ENCODE measurements at places on chromosomes 2 and 18.

DNA sequence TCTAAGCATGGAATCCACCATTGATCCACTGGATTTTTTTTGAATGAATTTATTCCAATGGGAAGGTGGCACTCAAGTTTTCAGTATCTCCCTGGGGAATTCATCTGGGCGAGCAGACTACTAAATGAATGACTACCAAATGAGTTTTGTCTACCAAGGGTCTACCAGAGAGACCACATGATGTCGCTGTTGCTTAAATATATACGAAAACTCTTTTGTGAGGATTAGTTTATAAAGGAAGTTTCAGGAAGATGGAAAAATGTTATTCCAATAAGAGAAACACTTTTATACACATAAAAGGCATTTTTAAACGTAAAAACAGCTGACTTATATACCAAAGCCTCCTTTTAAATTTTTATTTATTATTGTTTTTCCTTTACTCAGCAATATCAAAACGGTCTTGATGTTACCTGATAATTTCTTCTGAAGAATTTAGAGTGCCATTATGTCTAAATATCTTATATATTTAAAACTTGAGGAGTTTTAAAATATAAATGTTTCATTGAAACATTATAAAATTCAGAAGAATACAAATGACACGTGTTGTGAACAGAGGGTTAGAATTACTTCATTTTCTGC lies 139.7 kb downstream of the HRH4 start:
- H3K4me1 ChIP-seq: peaks cover 8% of the 10 kb centered on the region
- no peak overlapping the region for H3K4me3 ChIP-seq
- peak; percentile 71 for DNase-seq
- no peak overlapping the region for H3K27ac ChIP-seq
- no peaks in the 10 kb centered on the region for H3K36me3 ChIP-seq

DNA sequence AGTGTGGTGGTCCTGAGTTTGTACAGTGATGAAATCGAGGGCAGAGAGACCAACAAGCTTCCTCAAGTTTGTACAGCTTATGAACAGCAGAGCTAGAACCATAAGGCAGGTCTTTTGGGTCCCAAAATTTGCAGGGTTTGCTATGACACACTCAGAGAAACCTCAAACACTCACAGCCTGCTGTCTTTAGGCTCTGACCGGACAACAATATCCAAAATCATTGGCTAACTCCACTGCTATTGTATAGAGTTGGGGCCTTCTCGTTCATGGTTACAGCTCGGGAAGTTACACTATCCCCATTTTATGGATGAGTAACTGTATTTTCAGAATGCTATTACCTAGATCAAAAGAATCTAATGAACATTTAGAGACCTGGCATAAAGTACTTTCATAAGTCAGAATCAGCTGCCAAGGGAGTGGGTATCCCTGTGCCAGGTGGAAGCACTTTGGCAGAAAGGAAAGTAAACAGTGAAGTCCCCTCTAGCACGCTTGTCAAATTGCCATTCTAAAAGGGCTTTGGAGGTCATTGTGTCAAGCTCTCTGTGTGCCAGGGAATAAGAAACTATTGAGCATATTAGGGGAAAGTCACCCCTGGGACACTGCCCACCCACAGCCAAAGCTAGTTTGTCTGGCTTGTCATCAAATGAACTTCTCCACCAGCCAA lies 331.8 kb downstream of the ALK start:
- no peak overlapping the region for H3K27ac ChIP-seq
- no peaks in the 10 kb centered on the region for H3K36me3 ChIP-seq
- no peaks in the 10 kb centered on the region for H3K27me3 ChIP-seq
- no peak for DNase-seq
- no peaks in the 10 kb centered on the region for H3K4me1 ChIP-seq

DNA sequence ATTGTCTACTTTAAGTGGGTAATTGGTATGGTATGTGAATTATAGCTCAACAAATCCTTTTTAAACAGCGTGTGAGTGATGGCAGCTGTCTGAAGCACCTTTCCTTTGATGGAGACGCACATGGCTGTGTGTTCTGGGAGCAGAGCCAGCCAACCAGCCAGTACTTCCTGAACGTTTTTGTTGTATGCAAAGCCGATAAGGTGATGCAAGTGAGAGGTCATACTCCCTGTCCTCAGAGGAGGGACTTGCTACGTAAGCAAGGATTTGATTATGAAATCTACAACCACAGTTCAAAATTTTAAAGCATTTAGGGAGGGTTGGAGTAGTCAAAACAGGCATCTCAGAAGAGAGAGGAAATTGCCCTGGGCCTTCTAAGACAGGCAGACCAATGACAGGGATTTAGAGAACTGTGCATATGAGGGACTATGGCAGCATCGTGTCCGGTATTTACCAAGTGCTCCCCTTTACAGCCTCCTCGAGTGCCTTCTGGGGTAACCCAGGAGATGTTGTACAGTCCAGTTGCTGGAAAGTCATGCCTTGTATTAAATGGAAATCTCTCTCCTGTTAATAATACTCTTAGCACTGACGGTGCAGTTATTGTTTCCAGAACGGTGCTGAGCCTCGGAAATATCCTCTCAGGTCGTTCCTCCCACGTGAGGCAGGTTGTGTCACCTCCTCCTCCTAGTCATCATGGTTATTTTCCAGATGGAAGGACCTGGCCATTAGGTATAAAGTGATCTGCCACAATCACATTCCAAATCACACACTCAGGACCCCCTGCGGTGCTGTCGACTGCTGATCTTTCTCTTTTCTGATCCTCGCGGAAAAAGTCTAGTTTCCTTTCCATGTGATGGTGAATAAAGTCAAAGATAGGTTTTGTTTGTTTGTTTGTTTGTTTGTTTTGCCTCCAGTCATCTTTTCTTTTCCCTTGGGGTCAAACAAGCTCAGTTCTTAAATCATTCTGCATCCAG lies 28.4 kb downstream of the ARHGEF4 start:
- H3K36me3 ChIP-seq: no peaks in the 10 kb centered on the region
- H3K27me3 ChIP-seq: no peaks in the 10 kb centered on the region
- H3K4me1 ChIP-seq: peaks cover 33% of the 10 kb centered on the region
- no peak overlapping the region for H3K4me3 ChIP-seq

GRCh38 chr18:8303151-8303755 lies 306.0 kb upstream of the RAB12 start:
- H3K4me3 ChIP-seq: no peak overlapping the region
- H3K27ac ChIP-seq: no peak overlapping the region
- no peaks in the 10 kb centered on the region for H3K27me3 ChIP-seq
- no peak for DNase-seq

- H3K4me1 ChIP-seq: peaks cover 41% of the 10 kb centered on the region
- no peaks in the 10 kb centered on the region for H3K27me3 ChIP-seq
- H3K27ac ChIP-seq: no peak overlapping the region
- peaks cover 82% of the 10 kb centered on the region for H3K36me3 ChIP-seq
Measured at GRCh38 chr2:239114616-239115265, 266.9 kb downstream of the TWIST2 start.

DNA sequence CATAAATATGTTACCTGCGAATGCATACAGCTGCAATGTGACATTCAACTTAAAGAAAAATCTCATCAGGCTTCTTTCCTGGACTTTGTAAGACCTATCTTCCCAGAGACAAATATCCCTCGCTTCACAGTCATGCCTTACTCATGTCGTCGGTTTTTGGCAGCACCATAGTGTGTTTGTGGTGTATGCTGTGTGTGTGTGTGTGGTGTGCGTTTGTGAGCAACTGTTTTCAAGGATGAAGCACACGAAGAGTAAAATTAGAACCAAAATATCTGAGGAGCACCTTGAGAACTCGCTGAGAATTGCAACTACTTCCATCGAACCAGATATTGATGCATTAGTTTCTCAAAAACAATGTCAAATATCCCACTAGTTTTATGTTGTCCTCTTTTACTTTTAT lies 56.9 kb downstream of the ASB1 start:
- DNase-seq: no peak
- no peak overlapping the region for H3K4me3 ChIP-seq
- H3K4me1 ChIP-seq: no peaks in the 10 kb centered on the region
- H3K27ac ChIP-seq: no peak overlapping the region

DNA sequence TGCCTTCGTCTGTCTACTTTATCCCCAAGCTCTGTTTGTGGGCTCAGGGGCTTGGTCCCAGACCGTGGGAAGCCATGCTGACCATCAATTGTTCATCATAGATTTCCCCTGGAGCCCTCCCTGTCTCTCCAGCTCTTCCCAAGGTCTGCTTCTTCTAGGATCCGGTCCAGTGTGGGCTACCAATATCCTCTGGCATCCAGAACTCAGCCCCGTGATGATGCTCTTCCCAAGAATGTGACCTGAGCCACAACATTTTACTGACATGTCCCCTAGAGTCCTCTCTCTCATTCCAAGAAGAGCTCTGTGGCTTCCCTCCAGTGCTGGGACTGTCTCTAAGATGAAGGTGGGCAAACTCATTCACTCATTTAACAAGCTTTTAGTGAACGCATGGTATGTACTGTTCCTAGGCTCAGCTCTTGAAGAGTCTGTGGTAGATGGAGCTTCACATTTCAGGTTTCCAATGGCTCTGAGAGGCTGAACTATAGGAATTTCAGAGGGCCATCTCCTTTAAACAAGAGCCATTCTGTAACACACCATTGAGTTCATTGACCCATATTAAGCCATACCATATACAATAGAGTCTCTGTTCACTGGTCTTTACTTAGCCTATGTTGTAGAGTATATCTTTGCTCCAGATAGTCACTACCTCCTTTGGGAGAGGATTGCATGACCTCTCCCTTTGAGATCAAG lies 142.0 kb upstream of the APCDD1 start:
- H3K36me3 ChIP-seq: no peaks in the 10 kb centered on the region
- no peaks in the 10 kb centered on the region for H3K27me3 ChIP-seq
- no peak overlapping the region for H3K27ac ChIP-seq
- DNase-seq: no peak

DNA sequence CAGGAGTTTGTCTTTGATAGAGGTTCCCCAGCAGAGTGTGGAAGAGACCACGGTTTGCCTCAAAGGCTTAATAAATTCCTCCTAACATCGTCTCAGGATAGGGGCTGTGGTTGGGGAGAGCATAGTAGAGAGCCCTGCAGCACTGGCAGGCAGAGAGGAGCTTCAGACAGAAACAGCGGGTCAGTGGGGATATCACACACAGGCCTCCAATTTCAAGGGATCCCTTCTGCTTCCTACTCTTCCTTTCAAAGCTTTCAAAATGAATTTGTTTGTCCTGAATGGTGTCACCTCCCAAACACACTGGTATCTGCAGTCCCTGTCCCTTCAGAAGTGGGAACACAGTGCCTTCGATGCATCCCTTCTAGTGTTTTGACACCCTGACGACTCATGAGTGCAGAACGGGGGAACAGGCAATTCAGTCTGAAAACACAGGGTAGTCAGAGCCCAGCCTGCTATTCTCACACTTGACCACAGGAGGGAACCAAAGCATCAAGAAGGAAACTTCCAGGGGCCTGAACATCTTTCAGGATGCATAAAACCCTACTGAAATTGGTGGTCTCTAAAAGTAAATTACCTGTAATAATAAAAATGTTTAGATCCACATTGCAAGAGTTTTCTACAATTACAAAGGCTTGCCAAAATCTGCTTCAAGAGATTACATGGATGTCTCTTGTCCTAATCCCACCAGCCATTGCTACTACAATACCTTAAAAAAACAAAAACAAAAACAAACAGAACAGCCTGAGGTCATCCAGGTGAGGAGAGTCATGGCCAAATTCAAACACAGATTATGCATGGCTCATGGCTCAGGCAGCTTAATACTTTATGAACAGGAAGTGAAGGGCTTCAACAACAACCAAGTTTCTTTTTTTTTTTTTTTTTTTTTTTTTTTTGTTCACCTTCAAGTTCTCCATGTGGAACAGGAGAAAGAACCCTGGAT lies 49.8 kb downstream of the SLC14A2 start:
- no peak overlapping the region for H3K4me3 ChIP-seq
- no peaks in the 10 kb centered on the region for H3K4me1 ChIP-seq
- H3K27ac ChIP-seq: no peak overlapping the region
- no peaks in the 10 kb centered on the region for H3K27me3 ChIP-seq

GRCh38 chr2:144320491-144320890 lies 199.4 kb downstream of the ZEB2 start:
- no peaks in the 10 kb centered on the region for H3K4me1 ChIP-seq
- no peak overlapping the region for H3K27ac ChIP-seq
- no peak overlapping the region for H3K4me3 ChIP-seq
- no peak for DNase-seq

DNA sequence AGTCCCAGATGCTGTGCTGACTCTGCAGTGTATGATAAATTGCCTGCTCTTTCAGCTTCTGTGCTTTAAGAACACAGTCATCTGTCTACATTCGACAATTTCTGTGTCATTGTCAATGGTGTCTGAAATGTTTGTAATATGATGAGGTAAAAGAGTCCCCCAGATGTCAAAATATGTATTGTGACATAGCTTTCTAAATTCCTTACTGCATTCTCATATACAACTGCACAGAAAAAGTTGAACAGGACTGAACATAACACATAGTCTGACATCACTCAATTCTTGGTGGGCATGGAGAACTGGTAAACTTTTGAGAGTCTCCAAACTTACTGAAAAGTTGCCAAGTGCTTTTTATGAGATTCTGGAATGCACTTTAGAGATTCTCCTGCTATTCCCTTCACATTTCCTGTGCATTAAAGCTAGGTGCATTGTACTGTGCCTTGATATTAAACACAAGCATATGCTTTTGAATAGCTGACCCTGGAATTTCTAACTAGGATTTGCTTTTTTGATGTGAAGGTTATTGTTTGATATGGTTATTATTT lies 48.1 kb upstream of the ARHGAP28 start:
- H3K27me3 ChIP-seq: no peaks in the 10 kb centered on the region
- H3K4me3 ChIP-seq: no peak overlapping the region
- H3K36me3 ChIP-seq: no peaks in the 10 kb centered on the region

- no peak for DNase-seq
- H3K36me3 ChIP-seq: no peaks in the 10 kb centered on the region
- no peaks in the 10 kb centered on the region for H3K4me1 ChIP-seq
- H3K4me3 ChIP-seq: no peak overlapping the region
- H3K27me3 ChIP-seq: no peaks in the 10 kb centered on the region
Measured at GRCh38 chr18:54783139-54783538, 45.1 kb upstream of the RAB27B start.

GRCh38 chr2:116952254-116952653 lies 862.2 kb upstream of the DDX18 start:
- H3K27ac ChIP-seq: no peak overlapping the region
- no peak overlapping the region for H3K4me3 ChIP-seq
- no peaks in the 10 kb centered on the region for H3K4me1 ChIP-seq

- peak within 1 kb of the TSS; percentile 56 for H3K4me3 ChIP-seq
- DNase-seq: peak; percentile 95
- no peaks in the 10 kb centered on the region for H3K36me3 ChIP-seq
- H3K27me3 ChIP-seq: no peaks in the 10 kb centered on the region
- peak within 1 kb of the TSS; percentile 47 for H3K27ac ChIP-seq
Measured at GRCh38 chr18:11688972-11689668, at the start of gene GNAL. GNAL (plus strand) TSS chr18:11689264; CDS start chr18:11689564, 300 bp downstream.

DNA sequence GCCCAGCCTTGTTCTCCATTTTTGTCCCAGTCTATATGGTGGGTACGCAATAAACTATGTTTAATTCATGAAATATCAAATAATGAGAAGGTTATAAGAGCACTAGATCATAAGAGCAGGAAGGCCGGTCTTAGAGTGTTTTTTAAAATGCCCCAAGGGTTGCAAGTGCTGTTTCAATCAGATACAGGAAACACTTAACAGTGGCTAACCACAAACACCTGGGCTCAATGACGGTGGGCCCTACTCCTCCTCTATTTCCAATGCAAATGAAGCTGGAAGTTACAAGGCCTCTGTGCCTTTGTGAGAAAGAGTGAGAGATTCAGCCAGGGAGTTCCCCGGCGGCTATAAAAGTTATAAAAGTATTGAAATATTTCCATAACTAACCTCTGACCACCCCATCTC lies 18.9 kb upstream of the WDR33 start:
- no peak overlapping the region for H3K4me3 ChIP-seq
- no peaks in the 10 kb centered on the region for H3K4me1 ChIP-seq
- H3K36me3 ChIP-seq: no peaks in the 10 kb centered on the region
- H3K27me3 ChIP-seq: no peaks in the 10 kb centered on the region
- no peak for DNase-seq
- H3K27ac ChIP-seq: no peak overlapping the region

Measured in spinal cord (tissue), 10 donors.